ENCODE measurements at places on chromosomes 7 and 10.

- DNase-seq: no peak
Measured at GRCh38 chr10:35574924-35575352, 30.2 kb upstream of the GJD4 start.

- no peak for DNase-seq
Measured at GRCh38 chr10:85946713-85947326, 419.8 kb downstream of the GRID1 start.

- DNase-seq: peak; percentile 54
Measured at GRCh38 chr7:112421666-112422486, 28.4 kb upstream of the IFRD1 start.

DNA sequence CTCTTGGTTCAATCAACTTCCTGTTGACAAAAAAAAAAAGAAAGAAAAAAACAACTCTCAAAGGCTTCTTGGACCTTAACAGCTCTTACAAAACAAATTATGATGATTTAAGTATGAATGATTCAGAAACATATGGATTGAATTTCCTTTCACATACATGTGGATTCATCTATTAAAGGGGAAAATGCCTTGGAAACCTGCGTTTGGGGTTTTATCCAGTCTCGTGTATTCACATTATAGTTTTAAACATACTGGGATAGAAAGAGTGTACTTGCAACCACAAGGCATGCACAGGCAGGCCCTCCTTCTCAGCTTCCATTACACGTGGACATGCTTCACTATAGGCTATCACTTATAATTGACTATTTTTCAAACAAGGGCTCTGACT is 286.7 kb downstream of the INHBA start:
- no peak for DNase-seq

GRCh38 chr10:20631229-20631628 is 265.9 kb downstream of the NEBL start:
- DNase-seq: no peak

GRCh38 chr10:71059054-71059818 is 153.1 kb upstream of the UNC5B start:
- no peak for DNase-seq

- no peak for DNase-seq
Measured at GRCh38 chr10:102620591-102621442, 23.5 kb upstream of the TRIM8 start.

- DNase-seq: no peak
Measured at GRCh38 chr10:42932735-42933447, 144.0 kb upstream of the RET start.

DNA sequence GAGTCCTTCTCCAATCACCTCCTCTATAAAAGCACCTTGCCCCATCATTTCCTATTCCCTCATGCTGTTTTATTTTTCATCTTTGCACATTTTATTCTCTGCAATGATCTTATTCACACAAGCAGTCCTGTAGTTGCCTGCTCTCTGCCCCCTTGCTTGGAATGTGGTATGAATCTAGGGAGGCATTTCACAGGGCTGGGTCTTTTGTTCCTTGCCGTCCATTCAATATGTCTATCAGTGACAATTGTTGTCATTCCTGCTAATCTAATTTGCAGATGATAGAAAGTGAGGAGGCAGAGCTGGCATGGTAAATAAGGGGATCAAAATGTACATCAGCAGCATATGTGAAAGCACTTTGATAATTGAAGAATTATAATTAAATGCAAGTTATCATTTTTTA is 246.2 kb upstream of the C7orf33 start:
- no peak for DNase-seq

DNA sequence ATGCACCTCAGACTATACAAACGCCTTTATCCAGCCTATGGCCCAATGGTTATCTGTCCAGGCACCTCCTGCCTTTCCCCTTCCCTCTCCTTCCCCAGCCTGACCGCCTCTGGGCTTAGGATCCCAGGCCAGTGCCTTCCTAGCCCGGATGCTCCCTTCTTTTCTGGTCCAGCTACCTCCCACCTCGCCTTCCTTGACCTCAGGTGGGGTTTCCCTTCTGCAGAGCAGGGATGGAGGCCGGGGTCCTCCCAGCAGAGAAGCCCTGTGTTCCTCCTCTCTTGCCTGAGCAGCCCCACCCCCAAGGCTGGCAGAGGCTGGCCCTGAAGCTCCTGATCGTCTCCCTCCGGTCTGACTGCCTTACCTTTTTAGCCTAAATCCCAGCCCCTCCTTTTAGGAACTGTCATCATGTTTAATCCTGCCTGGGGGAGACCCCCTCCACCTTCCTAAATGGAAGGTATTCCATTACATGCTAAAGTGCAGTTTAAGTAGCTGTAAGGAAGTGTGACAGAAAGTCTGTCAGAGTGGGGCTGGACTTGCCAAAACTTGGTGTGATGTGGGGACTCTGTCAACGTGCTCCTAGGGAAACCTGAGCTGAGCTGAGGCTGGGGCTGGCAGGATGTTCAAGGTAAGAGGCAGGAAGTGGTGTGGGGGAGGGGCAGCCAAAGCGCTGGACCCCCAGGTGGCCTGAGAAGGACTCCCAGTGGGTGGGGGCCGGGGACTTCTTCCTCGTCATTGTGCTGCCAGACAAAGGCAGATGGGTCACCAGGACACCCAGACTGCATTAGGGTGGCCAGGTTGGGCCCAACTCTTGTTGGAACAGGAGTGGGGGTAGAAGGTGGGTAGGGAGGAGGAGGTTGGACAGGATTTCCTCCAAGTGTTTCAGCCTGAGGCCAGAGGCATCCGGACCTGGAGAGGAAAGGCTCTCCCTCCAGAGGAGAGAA is 39.5 kb downstream of the LBX1 start:
- DNase-seq: peak; percentile 25

DNA sequence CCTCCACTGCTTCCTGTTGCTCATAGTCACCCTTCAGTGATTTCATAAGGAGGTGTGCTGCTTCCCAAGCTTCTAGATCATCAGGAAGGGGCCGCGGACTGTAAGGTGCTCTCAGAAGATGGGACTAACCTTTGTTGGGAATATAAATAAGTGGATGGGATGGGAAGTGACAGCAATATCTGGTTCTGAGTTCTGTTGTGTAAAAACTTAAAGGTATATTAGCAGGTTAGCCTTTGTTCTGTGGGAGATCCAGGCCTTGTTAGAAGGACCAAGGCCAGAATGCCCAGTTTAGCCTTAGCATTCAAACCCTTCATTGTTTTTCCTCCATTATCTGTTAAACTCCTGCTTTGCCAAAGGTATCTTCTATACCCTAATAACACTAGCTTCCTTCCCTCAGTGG is 12.4 kb downstream of the BUB3 start:
- DNase-seq: no peak

DNA sequence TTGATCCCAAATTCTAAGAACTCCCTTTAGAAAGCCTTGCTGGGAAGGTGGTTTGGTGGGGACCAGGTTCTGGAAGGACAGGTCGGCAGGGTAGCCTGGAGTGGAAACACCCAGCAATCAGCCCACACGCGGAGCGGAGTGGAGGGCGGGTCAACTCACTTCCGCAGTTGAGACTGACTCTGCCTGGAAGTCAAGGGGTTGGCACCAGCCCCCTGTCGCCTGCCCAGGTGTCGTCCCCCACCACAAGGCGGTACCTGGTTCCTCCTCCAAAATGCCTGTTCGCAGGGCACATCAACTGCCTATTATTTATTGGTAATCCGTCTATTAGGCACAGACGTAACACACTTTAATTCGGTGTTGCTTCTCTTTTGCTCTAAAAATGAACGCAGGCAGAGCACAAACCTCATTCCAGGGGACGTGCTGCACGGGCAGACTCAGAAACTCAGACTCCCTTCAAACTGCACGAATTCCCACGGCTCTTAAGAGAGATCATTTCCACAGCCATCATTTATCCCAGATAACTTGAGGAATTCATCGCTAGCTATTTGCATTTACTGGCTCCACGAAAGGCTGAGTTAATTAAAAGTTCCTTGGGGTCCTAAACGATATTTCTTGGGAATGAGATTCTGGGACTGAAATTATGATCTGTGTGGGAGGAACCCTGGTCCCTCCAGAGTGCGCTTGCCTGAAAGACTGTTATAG is 248.2 kb upstream of the PPP2R2D start:
- DNase-seq: no peak

DNA sequence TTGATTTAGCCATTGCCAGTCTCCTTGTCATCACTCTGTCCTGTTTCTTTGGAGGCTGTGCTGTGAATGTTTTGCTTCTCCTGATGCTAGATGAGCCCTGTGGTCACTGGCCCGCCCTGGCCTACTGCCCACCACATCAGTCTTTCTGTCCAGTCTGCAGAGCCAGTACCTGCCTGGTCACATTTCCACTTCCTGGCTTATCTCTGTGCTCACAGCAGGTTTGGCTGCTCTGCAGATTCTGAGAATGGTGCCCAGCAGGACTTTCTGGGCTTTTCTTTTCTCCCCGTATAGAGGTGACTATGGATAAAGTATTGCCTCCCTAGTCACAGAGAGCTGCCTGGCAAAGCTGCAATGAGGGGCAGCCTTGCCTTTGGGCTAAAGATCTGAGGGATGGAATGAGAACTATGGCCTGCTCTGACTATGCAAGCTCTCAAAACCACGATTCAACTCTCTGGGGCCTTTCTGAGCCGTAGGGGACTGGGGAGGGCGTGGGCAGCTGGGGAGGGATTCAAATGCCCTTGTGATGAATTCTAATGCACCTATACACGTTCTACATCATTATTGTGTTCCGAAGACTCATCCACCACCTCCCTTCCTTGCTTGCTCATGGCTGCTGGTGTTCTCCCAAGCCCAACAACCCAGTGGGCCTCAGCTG is 410.4 kb upstream of the NPVF start:
- DNase-seq: no peak

DNA sequence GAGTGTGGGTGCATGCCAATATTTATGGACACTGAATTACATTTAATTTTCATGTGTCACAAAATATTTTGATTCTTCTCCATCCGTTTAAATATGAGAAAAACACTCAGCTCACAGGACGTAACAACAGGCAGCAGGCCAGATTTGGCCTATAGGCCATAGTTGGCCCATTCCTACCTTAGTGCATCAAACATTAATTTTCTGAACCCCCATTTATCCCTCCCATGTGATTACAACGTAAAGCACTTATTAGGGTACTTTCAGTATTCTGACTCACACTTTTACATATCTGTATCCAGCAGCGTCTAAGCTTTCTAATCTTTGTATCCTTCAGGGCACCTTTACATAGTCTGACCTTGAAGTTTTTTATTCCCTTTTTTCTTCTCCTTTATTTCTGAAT is 4.0 kb downstream of the IDI1 start:
- DNase-seq: no peak

GRCh38 chr10:48608976-48609375 is 4.1 kb upstream of the ARHGAP22 start:
- DNase-seq: no peak

DNA sequence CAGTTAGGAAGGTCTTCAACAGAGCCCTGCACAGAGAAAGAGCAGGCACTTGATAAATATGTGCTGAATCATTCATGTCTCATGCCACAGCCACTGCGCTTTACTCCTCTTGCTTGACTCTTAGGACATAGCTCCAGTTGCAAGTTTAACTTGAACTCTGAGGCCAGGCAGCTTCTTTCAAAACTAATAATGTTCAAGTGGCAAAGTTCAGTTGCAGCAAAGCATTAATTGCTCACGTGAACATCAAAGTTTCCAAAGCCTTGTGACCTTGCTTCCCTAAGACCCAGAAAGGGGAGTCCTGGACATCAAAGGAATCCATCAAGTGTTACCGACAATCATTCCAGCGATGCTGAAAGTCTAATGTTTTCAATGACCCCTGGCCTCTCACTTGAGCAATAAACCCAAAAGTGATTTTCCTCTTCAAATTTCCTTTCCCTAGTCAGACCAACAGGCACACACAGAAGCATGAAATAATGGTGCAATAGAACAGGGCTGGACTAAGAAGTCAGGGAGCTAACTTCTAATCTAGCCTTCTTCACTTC is 21.8 kb upstream of the TECTB start:
- no peak for DNase-seq

GRCh38 chr10:123885406-123886170 is 6.0 kb downstream of the CPXM2 start:
- no peak for DNase-seq

DNA sequence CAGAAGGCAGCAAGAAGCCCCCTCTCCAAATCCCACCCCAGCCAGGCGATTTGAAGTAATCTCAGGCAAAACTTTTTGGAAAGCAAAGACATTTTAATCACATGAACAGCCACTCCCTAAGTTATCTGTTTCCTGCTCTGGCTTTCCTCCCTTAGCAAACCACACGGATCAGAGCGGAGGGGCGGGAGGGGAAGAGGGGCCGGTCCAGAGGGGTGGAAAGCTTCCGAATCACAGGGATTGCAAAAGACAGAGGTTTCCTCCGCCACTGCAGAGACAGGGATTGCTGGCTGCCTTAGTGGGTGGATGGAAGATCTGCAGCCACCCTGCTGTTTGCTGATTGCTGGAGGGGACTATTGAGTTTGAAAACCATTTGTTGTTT is 41.2 kb downstream of the ZCCHC24 start:
- no peak for DNase-seq

GRCh38 chr10:103395754-103396066 is 565 bp downstream of the ATP5MK start:
- no peak for DNase-seq

GRCh38 chr7:115868369-115868768 is 162.2 kb downstream of the TFEC start:
- no peak for DNase-seq

GRCh38 chr7:99752356-99752755 is 17.4 kb upstream of the CYP3A7 start:
- DNase-seq: no peak

GRCh38 chr7:52668435-52668834 is 367.0 kb upstream of the POM121L12 start:
- no peak for DNase-seq

- DNase-seq: no peak
Measured at GRCh38 chr10:25692761-25693160, 241.3 kb upstream of the MYO3A start.

DNA sequence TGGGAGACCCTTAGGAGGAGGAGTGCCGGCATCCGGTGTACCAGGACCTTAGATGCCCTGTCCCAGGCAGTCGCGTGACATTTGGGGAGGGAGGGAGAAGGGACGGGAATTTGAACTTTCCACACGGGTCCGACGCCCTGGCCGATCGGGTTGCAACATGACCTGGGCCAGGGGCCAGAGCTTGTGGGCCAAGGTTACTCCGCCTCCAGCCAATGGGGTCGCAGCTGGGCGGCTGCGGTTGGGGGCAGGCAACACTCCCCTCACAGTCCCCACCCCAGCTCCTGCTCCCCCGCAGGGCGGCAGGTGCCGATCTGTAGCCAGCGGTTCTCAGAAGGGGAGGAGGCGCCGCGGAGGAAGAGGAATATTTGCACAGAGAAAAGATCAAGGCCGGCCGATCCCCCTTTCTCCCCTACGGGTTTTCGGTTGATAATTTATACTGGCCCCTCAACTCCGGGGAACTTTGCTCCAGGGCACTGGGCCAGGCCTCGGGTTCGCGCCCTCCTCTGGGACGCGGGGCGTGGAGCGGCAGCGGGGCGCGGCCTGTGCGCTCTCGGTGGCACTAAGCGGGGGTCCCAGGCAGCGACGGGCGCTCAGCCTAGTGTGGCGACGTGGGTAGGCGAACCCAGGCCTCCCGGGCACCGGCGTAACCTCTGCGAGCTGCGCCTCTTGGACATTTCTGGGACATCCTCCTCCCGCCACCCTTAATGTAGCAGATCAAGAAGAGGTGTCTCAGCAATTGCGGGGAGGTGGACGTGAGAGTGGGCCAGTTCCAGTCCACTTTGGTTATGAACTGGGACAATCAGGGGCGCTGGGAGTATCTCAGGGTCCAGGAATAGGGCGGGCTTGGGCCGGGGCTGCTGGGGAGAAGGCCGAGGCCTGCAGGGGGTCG is 1.2 kb downstream of the MLXIPL start:
- DNase-seq: peak; percentile 15
